Anterior cingulate cortex (tissue), 58 donors: ENCODE measurements at places on chromosomes 16 and 17.

GRCh38 chr17:37570527-37571093 is 38.6 kb downstream of the SYNRG start:
- DNase-seq, result no peak

DNA sequence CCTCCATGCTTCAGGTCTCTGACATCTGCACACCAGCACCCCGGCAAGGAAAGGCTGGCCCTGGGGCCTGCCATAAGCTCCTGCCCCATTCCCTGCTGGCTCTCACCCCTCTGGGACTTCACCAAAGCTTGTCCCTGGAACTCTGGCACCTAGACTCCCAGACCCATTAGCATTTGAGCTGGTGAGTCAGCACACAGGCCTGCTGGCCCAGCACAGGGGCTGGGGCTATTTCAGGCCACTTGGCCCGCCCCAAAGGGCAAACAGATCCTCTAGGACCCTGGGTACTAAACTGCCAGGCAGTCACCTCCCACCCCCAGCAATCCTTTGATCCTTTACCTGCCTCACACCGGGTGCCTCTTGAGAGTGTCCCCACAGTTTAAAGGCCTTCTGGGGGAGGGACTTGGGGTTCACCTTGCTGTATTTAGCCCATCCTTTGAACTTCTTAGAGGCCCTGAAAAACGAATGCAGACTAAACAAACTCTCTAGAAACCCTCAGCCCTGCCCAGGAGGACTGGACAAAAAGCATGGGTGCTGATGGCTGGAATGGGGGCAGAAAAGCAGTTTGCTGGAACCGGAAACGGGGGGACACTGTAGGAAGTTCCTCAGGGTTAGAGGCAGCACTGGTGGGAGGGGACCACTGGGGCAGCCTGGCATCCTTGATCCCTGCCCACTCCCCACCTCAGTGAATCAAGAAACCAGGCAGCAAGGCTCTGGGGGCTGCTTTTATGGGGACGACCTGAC is 3.2 kb upstream of the SAMD14 start:
- DNase-seq, result no peak

GRCh38 chr16:66127459-66128370 is 238.8 kb upstream of the CDH5 start:
- DNase-seq, result peak; percentile 12

- DNase-seq, result no peak
Measured at GRCh38 chr16:3645504-3646347, 8.8 kb upstream of the DNASE1 start.

- no peak for DNase-seq
Measured at GRCh38 chr16:24921229-24921628, 75.5 kb downstream of the SLC5A11 start.

DNA sequence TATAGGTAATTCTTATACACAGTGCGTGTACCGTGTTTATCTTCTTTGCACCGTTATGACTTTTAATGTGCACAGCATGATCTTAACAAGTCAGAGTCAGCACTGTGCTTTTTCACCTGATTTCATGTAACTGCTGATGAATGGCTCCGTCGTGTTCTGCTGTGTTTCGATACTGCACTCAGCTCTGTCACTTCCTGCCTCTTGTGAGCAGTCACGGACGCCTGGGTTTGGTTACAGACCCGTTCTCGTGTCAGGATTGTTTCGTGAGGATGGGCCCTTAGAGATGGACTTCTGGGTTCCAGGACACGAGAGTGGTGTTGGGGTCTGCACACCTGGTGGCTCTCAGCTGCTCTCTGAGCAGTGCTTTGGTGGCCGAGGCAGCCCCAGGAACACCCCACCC is 24.6 kb downstream of the TBCD start:
- DNase-seq, result no peak

GRCh38 chr16:57544124-57544653 is 1.7 kb downstream of the ADGRG5 start:
- no peak for DNase-seq

- DNase-seq, result no peak
Measured at GRCh38 chr17:59093702-59094231, 12.9 kb downstream of the TRIM37 start.

- no peak for DNase-seq
Measured at GRCh38 chr16:72099377-72099818, 5.8 kb downstream of the DHX38 start.

GRCh38 chr17:73985466-73986015 is 217.9 kb upstream of the RPL38 start:
- DNase-seq, result no peak

GRCh38 chr17:32699247-32699646 is 177.7 kb downstream of the MYO1D start:
- DNase-seq, result no peak

- peak; percentile 78 for DNase-seq
Measured at GRCh38 chr17:81094509-81095382, 59.8 kb downstream of the BAIAP2 start.

- no peak for DNase-seq
Measured at GRCh38 chr16:19003935-19004334, 20.2 kb downstream of the TMC7 start.

- no peak for DNase-seq
Measured at GRCh38 chr16:1884889-1885288, 12.9 kb upstream of the MEIOB start.

- no peak for DNase-seq
Measured at GRCh38 chr16:66516509-66516807, 33.5 kb downstream of the TK2 start.

DNA sequence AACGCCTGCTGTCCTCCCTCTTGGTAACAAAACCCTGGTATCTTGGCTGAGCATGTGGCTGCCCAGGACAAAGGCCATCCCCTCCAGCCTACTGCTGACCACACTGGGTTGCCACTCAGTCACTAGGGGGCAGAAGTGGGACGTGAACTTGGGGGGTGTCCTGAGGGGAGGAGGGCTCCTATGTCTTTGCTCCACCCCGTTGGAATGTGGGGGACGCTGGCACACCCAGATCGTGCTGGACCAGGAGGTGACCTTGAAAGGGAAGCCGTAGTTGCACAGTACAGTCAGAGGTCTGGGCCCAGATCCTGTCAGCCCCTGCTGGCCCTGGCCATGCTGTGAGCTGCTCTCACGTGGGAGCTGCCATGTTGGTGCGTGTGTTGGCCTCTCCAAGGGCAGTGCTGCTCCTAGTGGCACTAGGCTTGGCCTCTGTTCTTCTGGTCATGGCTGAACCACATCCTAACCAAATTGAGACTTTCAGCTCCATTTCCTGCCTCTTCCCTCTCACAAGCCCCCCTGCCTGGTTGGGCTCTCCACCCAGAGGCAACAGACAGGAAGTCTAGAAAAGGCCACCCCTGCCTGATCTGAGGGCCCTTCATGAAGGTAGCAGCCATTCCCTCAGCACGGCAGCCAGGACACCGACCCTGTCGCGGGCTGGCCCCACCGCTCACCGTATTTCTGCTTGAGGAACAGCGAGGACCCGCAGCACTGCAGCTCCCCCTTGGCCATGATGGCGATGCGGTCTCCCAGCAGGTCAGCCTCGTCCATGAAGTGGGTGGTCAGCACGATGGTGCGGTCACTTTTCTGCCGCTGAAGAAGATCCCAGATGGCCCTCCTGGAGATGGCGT is 29.0 kb upstream of the RNPS1 start:
- DNase-seq, result no peak

DNA sequence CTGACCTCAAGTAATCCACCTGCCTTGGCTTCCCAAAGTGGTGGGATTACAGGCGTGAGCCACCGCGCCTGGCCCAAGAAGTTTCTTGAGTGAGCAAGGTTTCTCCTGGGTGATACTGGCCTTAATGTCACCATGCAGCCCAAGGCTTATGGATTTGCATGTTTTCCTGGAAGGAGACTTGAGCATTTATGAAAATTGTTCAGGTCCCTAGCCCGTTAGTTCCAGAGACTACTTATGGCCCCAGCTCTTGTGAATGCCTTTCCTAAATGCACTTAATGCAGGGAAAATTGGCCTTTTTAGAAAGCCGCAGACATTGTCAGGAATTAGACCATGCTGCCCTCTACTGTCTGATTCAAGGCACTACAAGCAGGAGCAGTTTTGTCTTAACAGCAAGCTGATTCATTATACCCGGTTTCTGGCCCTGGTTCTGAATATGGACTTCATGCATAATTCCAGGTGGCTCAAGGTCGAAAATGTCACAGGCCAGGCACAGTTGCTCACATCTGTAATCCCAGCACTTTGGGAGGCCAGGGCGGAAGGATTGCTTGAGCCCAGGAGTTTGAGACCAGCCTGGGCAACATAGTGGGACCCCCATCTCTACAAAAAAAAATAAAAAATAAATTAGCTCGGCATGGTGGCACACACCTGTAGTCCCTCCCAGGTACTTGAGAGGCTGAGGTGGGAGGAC is 91.3 kb downstream of the SNX29 start:
- peak; percentile 34 for DNase-seq

GRCh38 chr16:88375996-88376834 is 6.5 kb upstream of the ZNF469 start:
- no peak for DNase-seq

GRCh38 chr17:80023481-80024205 is 12.0 kb downstream of the TBC1D16 start:
- DNase-seq, result no peak

DNA sequence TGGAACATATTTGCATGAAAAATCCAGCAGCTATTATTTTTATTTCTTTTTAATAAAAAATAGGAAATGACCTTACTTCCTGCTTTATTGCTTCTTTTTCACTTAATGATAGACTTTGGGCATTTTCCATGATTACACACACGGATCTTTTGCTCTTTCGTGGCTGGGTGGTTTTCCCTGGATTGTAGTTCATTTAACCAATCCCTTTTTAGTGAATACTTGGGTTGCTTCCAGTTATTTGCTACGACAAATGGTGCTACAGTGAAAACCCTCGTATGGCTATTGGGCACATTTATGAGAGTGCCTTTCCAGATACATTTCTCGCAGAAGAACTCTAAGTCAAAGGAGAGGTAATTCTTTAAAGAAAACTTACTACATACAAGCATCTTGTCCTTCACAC is 38.6 kb downstream of the FOXL1 start:
- no peak for DNase-seq
